ENCODE measurements at places on chromosomes 6 and 20.

DNA sequence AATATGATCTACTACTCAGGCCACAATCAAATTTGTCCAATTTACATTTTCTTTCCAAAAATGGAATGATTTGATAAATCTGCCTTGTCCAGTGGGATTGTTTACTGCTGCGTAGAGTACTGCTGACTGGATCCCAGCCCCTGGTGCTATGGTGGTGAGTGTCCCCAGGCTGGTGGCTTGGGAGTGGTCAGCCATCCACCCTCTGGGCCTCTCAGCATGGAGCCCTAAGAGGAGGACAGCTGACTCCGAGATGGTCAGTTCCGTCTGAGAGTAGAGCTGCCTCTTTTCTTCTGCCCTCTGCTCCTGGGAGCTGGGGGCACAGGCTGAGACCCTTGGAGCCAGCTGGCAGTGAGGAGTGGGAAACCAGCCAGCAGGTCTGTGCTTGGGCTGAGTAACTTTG, 22.7 kb downstream of the PRDM13 start:
- DNase-seq: no peak

DNA sequence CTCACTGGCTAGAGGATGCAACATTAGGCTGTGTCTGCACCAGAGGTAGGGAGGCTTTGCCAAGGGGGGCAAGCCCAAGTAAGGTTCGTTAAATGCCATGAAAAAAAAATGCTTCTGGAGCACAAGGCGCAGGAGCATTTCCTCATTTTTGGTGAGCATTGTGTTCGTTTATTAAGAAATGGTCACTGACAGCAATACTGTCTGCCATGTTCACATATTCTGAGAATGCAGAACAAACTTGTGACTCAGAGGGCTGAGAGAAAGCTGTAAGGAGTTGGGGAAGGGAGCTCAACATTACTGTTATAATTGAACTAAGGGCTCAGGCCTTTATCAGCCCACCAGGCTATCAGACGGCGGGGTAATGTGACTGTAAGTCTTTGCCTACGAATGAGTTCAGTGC, 465.4 kb upstream of the BTBD3 start:
- no peak for DNase-seq

DNA sequence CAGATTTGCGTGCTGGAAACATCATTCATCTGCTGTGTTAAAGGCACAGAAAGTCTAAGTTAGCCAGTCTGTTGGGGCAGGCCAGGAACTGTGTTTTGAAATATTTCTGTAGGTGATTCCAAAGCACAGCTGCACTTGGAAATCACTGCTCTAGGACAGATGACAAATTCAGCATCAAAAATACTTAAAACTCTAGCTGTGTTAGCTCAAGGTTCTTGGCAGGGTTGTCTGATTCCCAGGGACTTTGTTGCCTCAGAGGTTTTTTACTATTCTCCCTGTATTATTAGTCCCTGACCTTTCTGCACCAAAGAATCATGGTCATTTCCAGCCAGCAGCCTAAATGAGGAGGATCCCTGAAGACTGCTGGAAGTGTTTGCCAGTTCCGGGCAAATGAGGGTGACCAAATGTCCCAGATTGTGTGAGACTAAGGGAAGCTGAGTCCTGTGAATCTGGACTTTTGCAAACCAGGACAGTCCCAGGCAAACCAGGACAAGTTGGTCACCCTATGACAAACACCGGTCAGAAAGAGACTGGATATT, 84.3 kb upstream of the TMEM30A start:
- DNase-seq: no peak

- DNase-seq: no peak
Observed at GRCh38 chr6:154143753-154144152, 104.7 kb downstream of the OPRM1 start.

- DNase-seq: no peak
Observed at GRCh38 chr6:139409026-139409425, 34.6 kb upstream of the CITED2 start.

- DNase-seq: no peak
Observed at GRCh38 chr6:139150920-139151319, 16.0 kb downstream of the HECA start.
